CD8-positive, alpha-beta memory T cell (primary cell): ENCODE measurements at places on chromosomes 12 and 14. TPM values are rescaled to one million over a fixed set of nuclear protein-coding genes. Genes with fewer than 3 reads are reported as not detected.

GRCh38 chr12:127192391-127192790 lies 1074.6 kb upstream of the TMEM132C start:
- no peak for DNase-seq

CAPZA3 gene
- not detected for total RNA-seq

GRCh38 chr12:127060933-127061332 lies 1206.0 kb upstream of the TMEM132C start:
- no peak for DNase-seq

C1QL4 gene
- not detected for total RNA-seq

TSPAN9 gene
- 0.79 TPM for total RNA-seq

GRCh38 chr12:126437934-126438333 lies 1372.7 kb downstream of the AACS start:
- DNase-seq = no peak

GRCh38 chr12:46875095-46875494 lies 49.3 kb upstream of the SLC38A4 start:
- no peak for DNase-seq

USP44 gene
- 7.1 TPM for total RNA-seq

STAB2 gene
- not detected for total RNA-seq

DNA sequence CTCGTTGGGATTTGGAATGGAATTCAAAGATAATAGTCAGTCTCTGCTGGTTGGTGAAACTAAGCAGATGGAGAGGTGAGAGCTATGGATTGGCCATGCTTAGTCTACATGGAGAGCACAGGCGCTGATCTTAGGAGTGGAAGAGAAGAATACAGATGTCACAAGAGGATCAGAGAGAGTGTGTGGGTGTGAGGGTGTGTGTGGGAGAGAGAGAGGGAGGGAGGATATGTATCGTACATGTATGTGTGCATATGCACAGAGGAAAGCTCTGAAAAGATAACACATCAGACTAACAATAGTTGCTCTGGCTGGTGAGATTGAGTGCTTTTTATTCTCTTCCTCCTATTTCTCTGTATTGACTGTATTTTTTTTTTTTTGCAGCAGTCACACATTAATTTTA lies 686.2 kb upstream of the TBX3 start:
- no peak for DNase-seq

- DNase-seq = peak; percentile 56
Observed at GRCh38 chr14:21734457-21735074, 60.9 kb upstream of the OR4E1 start.

GRCh38 chr12:49471557-49471956 lies 67.3 kb upstream of the KCNH3 start:
- DNase-seq = no peak

- no peak for DNase-seq
Observed at GRCh38 chr12:89574736-89575208, 48.9 kb upstream of the POC1B start.

DNA sequence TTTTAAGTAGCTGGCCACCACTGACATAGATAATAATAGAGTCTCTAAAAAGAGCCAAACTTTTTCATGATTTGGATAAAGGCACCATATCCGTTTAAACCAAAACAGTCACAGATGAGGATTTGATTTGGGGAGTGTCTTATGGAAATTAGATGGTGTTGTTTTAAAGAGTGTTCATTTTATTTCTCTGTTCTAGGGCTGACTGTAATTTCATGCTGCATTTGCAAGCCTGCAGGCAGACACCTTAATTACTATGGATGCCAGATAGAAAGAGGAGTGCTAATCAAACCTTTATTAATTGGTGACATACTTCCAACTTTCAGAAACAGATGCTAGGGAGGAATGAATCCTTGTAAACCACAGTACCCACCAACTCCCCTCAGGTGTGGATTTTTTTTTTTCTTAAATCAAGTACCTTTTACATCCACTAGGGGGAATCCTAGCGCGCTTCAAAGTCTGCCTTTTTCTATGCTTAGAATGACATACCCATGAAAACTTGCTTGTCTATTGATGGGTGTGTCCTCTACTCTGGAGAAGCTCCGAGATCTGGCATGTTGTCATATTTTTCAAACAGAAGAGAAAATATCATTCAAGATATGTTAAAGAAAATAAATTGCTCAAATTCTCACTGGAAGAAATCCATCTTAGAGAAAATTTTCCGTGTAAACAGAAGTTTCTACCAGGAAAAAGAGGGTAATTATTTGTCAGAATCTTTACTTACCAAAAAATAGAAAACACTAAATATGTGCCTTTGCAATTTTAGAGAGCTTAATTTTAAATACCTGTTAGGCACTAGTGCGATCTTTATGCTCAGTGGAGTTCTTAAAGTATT lies 14.2 kb upstream of the PLXNC1 start:
- peak; percentile 50 for DNase-seq

ZDHHC22 gene
- total RNA-seq = not detected

- DNase-seq = peak; percentile 67
Observed at GRCh38 chr12:53207042-53207441, at the start of gene ITGB7. ITGB7 (minus strand) TSS chr12:53207251; CDS start chr12:53200443, 6,808 bp downstream.

DNA sequence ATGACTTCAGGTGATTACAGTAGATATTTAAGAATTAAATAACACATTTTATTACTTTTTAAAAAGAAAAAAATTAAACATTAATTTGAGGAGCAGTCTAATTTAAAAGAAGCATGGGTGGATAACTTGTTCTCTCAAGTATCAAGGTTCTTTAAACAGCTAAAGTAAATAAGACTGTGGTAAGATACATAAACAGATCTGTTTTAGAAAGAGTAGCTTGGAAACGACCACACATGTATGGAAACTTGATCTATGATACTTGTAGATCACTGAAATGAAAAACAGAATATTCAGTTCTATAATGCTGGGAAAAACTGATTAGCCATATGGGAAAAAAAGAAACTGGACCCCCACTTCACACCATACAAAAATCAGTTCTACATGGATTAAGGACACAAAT lies 36.0 kb downstream of the TC2N start:
- DNase-seq = no peak

DNA sequence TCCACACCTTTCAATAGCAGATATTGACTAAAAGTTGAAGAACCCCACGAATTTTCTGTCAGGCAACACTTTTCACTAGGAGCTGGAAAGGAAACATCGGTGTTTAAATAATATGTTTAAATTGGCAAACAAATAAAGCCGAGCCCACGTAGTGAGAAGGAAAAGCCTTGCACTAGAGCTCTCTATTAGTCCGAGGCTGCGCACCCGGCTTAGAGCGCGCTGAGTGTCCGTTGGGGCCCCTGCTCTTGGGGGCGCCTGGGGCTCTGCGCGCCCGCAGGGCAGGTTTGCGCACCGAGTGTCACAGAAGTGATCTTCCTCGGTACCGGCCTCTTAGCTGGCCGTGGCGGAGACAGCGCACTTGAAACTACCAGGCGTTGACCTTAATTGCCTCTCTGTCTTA lies 6.4 kb downstream of the TTC6 start:
- DNase-seq = no peak

DNA sequence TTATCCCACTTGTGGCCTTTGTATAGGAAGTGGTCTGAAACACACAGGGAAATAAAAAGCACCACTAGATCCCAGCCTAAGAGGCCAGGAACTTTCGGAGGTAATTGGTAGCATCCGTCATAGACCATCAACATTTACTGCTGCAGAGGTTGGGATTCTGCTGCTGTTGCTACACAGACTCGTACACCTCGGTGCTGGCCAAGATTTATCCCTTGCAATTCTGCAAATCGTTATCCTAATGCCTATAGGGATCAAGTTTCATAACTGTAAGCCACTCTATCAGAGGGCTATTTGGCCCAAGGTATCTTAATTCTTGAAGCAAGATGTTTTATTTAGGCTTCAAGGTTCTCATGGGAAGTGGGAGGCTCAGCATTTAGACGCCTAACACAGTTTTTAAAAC lies 913.6 kb downstream of the GALC start:
- DNase-seq = no peak

DNA sequence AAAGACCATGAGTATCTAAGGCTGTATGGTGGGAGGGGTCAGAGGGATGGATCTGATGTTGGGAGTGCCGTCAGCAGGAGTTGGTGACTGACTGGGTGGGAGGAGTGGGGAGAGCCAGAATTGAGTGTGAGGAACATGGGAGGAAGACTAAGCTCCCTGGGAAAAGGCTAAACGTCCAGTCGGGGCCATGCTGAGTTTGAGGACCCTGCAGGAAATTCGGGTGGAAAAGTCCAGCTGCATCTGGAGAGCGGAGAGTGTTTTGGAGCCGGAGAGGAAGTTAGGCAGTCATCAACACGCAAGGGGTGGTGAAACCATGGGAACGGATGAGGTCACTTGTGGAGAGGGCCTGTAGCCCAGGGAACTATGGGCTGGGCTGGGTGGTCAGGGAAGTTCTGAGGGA lies 60.9 kb downstream of the ELK3 start:
- no peak for DNase-seq

GRCh38 chr12:40312982-40313576 lies 88.3 kb downstream of the LRRK2 start:
- DNase-seq = no peak

- no peak for DNase-seq
Observed at GRCh38 chr14:91554535-91555332, 44.6 kb upstream of the PPP4R3A start.

DNA sequence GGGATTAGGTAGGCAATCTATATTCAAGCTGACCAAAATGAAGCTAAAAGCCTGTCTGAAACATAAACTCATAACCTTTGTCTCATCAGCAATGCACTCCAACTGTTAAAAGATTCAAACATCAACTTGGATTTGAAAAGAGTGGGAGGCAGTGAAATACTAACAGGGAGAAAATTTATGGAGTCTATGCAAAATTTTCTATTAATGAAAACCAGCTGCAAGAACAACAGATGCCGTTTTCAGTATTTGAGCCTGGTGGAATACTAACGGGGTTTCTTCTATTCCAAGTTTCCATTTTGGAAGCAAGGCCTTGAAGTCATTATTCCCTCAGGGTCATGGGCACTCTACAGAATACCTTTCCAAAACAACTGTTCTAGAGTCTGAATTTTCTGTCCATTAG lies 88.3 kb downstream of the LRP6 start:
- DNase-seq = no peak

KRT83 gene
- total RNA-seq = not detected

TBX3 gene
- total RNA-seq = not detected

DNA sequence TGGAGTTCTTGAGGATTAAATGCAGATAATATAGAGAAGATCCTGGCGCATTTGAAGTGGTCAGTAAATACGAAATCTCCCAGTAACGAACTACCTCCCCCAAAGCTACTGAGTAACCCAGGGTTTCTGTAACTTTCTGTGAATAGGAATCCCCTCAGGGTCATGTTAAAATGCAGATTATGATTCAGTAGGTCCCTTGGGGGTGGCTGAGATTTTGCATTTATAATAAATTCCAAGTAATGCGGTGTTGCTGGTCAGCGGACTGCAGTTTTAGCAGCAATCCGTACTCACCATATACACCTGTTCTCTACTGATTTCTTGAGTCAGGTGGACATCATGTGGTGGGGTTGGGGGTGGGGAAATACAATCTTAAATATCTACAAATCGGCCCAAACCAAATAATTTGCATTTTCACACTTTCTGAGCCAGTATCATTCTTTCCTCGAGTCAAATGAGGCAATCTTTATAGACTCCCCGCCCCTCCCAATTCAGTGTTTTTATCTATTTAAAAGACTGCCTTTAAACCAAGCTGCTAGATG lies 868 bp downstream of the SPATA7 start:
- DNase-seq = no peak

DNA sequence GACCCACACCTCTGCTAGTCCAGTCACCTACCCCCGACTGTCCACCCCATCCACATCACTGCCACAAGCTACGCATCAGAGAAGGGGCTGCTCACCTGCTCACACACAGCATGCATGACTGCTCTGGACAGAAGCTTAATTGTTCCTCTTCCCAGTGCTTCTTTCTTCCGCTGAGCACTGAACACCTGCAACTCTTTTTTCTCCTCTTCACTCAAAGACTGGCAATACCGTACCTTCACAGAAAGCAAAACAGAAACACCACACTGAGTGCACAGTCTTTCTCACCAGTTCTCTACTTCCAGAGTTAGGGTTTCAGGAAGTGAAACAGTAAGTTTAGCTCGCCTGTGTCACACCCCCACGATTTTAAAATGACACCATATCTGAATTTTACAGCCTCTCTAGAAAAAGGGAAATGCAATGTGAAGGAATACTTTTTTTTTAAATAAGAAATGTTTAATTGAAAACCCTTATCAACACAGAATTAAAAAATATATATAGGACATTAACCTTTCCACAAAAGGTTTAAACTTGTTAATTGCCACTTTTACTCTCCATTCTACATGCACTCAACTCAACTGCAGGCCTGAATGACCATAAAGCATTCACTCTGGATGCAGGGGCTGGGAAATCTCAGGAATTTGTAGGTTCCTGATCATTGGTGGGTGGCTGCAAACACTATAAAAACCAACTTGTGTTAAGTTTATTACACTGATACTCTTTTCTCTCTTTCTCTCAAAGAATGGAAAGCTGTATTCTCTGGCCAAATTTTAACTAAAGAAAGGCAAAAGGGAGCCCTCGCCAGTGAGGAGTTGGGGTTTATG lies 120.0 kb downstream of the PRICKLE1 start:
- no peak for DNase-seq

DNA sequence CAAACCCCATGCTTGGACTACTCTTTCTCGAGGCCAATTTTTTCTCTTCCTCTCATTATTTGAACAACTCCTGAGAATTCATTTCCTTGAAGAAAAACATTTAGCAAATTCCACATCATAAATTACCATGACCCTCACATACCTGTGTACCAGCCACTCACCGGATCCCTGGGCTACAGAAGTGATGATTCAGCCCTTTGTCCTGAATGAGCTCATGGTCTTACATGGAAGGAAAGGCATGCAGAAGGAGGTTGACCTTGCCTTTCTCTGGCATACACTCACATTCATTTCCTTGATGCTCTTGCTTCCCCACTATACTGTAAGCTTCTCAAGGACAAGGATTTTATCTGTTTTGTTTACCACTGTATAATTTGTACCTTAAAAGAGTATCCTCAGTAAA lies 191.5 kb downstream of the SLC5A8 start:
- no peak for DNase-seq

GRCh38 chr12:21925296-21925913 lies 15.8 kb downstream of the ABCC9 start:
- DNase-seq = no peak

OR6C2 gene
- total RNA-seq = not detected

GRCh38 chr14:71594821-71595220 lies 337.4 kb upstream of the RGS6 start:
- DNase-seq = no peak

GRCh38 chr14:93063393-93063792 lies 52.3 kb downstream of the ITPK1 start:
- no peak for DNase-seq

RFX4 gene
- not detected for total RNA-seq

- DNase-seq = no peak
Observed at GRCh38 chr12:103879878-103880277, 38.8 kb upstream of the NT5DC3 start.

- DNase-seq = no peak
Observed at GRCh38 chr14:23645504-23645811, 9.3 kb downstream of the DHRS2 start.

PXN gene
- 35.9 TPM for total RNA-seq

DNA sequence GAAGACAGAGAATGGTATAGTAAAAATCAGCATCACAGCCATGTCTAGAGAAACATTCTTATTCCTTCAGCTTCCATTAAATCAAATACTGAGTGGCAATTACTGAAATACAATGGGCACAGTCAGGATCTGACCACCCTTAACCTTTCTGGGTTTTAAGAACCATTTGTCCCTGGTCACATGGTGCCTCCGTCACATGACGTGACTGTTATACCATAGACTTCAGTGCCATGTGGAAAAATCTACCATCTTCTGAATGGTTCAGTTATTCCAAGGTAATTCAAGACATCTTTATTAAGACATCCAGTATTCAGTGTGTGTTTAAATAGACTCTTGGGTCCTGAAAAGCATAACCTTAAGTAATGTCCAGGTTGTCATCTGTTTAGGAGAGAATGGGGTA lies 553.1 kb upstream of the FLRT2 start:
- no peak for DNase-seq

B3GNT4 gene
- 0.18 TPM for total RNA-seq
